ENCODE measurements at places on chromosomes 12 and 14. TPM values are rescaled to one million over a fixed set of nuclear protein-coding genes. Genes with fewer than 3 reads are reported as not detected.

Gene SMIM41
- total RNA-seq, result not detected

Gene RNASE4
- 2.2 TPM for total RNA-seq

Gene FKBP3
- total RNA-seq, result 81.4 TPM

Gene PLEKHD1
- total RNA-seq, result 0.31 TPM

Gene SLC22A17
- total RNA-seq, result 164 TPM

Gene KRT80
- total RNA-seq, result not detected

Gene DHRS4L2
- total RNA-seq, result 4.4 TPM

Gene SYNE2
- 298 TPM for total RNA-seq

Gene USP44
- 2.2 TPM for total RNA-seq

Gene FITM1
- total RNA-seq, result 0.94 TPM

Gene VRTN
- not detected for total RNA-seq
